Hair follicular keratinocyte (primary cell): ENCODE measurements at places on chromosomes 13 and 19. TPM values are rescaled to one million over a fixed set of nuclear protein-coding genes. Genes with fewer than 3 reads are reported as not detected.

KCTD4 gene
- total RNA-seq: 0.08 and 0.34 TPM in 2 replicates

SULT2A1 gene
- total RNA-seq: not detected in 2 replicates

A1BG gene
- total RNA-seq: 15.6 and 26.6 TPM in 2 replicates

ARGLU1 gene
- 28.7 and 37.3 TPM in 2 replicates for total RNA-seq

RYR1 gene
- total RNA-seq: 1.8 and 3.7 TPM in 2 replicates

NLRP5 gene
- not detected in 2 replicates for total RNA-seq

USF2 gene
- total RNA-seq: 68.6 and 81.7 TPM in 2 replicates

TMC4 gene
- 6.6 and 22.6 TPM in 2 replicates for total RNA-seq

IL27RA gene
- 7.1 and 9.0 TPM in 2 replicates for total RNA-seq
